ENCODE measurements at places on chromosomes 3 and 15.

DNA sequence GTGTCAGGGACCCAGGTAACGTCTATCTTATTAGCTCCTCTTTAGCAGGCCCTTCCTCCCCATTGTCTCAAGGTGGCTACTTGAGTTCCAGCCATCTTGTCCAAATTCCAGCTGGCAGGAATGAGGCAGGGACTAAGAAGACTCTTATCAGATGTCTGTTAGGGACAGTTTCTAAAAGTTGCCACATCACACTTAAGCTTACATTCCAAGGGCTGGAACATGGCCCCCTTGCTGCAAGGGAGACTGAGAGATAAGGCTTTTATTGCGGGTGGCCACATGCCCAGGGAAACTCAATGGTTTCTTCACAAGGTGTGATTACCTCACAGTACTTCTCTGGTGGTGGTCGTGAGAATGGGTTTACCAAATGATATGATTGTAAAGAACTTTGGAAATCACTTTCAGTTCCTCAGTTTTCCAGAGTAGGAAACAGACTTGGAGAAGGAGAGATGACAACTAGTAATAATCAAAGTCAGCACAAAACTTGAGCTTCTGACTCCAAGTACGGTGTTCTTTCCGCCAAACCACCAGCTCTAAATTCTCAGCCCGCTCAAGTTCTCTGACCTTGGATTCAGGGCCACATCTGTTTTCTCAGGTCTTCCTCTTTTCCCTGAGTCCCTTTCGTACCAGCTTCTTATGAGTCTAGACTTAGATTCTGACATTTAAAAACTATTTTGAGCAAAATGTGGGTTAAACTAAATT, 14.2 kb downstream of the PDIA5 start:
- DNase-seq, result no peak

GRCh38 chr3:1251282-1252060, 158.6 kb downstream of the CNTN6 start:
- no peak for DNase-seq

GRCh38 chr3:86046436-86047136, 944.4 kb downstream of the VGLL3 start:
- DNase-seq, result no peak

DNA sequence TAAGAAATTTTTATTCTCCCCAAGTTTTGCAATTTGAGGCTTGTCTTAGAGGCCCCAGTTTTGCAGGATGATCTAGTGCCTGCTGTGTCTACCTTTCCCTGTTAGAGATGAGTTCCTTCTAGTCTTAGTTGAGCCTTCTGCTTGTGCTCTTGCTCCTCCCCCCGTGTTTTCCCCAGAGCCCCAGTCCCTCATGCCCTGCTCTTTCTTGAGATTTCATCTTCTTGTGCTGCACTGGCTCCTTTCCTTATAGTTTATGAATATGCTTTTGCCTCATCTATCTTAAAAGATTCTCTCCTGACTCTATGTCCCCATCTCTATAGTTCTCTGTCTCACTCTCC, 4.7 kb downstream of the GAP43 start:
- no peak for DNase-seq

DNA sequence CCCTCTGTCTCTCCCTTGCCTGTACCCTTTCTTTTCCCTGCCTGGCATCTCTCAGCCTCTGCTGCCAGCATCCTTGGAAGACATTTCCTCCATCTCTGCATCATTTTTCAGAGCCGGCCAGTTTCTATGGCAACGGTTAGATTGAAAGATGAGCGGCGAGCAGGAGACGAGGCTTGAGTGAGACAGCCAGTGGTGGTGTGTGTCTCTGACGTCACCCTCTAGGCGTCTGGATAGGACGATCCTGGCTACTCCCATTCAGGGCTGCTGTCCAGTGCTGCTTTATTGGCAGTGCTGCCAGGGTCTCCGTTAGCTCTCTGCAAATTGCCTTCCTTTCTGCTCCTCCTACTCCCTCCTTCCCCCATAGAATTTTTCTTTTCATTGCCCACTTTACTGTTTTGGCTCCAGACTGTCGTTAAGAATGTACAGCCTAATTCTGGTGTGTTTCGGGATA, 57.9 kb downstream of the TRAK1 start:
- DNase-seq, result no peak

DNA sequence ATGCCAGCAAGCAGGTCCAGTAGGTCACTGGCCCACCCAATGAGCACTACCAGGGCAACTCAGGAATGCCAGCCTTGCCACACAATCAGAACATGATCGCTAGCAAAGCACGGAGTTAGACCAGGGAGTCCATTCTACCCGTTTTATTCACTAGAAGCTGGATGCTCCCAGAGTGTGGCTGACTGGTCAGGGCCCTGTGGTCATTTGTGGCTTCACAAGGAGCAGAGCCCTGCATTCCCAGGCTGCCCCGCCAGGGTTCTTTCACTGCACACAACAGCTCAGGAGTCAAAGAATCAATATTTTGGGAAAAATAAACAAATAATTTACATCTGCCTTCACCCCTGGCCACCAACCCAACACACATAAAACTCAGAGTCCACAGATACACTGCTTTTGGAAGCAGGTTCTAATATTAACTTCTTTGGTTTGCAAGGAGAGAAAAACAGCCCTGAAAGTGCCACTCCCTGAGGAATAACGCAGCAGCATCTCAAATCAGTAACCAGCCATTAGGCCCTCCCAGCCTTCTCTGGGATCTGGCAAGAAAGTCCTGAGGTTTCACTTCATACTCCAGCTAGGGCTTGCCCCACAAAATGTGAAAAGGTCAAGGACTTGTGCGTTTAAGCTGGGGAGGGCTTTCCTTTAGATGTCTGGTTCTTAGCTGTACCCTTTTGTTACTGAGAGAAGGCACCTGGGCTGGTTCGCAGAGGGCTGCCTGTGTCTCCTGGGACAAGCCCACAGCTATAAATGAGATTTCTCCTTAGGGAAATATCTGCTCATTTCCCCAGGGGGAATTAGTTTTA, 16.0 kb downstream of the SIAH2 start:
- no peak for DNase-seq

DNA sequence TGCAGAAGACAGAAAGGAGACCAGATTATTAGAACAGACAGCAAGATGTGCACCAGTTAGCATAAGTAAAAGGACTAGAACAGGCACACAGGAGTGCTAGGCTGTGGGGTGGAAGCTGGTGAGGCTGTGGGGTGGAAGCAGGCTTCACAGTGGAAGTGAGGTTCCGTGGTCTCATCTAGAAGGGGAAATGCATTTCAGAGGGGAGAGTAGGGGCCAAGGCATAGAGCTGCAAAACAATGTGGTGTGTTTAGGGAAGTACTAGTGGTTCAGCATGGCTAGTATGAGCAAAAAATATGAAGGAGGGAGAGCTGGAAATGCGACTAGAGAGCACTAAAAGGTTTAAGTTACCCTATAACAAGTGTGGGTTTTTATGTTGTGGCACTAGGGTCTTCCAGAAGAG, 6.5 kb downstream of the POPDC2 start:
- DNase-seq, result no peak

DNA sequence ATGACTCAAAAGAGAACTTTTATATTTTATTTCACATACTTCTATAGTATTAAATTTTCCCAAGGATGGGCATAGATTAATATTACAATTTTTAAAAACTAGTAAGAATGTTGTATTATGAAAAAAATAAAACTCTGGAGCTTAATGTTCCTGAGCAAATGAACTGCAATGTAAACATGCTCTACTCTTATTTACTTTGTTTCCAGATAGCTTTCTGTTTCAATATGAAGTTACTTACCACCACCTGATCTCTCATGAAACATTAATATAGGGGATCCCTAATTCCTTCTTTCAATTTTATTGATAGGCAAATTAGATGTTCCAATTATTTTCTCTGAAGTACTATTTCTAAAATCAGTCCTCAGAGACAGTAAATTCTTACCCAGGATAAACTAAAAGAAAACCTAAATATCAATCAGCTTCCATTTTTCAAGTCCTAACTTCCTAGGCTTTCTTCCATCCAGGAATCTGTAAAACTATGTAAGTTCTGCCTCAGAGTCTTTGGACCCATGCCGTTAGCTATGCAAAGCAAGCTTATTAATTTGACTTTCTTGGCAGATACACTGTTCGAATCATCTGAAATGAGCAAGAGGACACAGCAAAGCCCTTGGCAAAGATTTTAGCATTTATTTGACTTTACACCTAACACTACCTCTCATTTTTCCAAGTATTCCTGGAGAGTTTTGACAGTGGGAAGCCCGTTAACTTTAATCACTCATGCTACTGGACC, 93.2 kb downstream of the PLCH1 start:
- DNase-seq, result no peak

DNA sequence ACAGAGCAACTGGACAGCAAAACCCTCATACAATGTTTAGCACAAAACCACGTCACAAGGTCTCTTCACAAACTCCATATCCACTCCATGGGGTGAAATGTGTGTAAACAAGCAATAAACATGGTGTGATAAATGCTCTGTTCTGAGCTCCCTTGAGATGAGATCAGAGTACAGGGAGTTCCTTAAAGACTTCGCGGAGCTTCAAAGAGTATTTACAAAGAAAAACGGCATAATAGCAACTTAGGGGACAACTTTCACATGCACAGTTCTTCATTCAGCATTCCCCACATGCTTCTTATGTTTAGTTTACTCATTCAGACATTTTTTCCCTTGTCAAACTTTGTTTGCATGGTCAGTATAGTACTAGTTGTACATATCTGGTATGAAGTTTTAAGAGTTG, 52.5 kb upstream of the SUCLG2 start:
- DNase-seq, result no peak

- no peak for DNase-seq
These were observed 47.3 kb upstream of the BCL6 start for GRCh38 chr3:187792521-187792920.

GRCh38 chr3:195246581-195246995, 24.4 kb downstream of the XXYLT1 start:
- DNase-seq, result no peak

- no peak for DNase-seq
These were observed 121.8 kb downstream of the PDZRN3 start for GRCh38 chr3:73502609-73503583.

DNA sequence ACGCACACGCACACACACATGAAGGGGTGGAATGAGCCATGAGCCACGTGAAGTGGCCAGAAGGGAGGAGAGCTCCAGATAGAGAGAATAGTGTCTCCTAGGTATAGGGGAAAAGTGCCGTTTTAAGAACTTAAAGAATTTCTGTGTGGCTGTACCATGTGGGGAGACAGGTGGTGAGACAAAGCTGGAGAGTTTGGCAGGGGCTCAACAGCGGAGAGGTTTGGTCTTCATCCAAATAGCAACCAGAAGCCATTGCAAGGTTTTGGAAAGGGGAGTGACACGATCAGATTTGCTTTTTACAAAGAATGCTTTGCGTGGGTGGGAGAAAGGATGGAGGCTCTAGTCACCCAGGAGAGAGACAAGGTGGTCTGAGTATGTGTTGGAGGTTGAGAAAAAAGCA, 146.0 kb downstream of the IL20RB start:
- DNase-seq, result no peak

DNA sequence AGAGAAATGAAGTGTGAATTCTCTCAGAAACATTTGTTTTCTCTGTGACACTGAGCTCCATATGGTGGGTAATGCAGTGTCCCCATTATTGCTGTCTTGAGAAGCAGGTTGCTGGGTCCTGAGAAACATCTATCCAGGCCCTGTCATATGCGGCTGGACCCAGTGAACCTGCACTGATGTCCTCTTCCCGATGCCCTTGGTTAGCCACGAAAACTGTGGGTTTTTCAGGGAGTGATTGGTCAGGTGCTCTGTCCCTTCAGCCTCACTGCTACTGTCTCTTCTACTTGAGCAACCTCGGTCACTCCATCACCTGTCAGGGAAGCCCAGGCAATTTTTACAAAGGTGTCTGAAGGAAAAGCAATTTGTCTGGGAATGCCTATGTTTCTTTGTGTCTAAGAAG, 77.0 kb downstream of the SLC7A14 start:
- DNase-seq, result no peak

DNA sequence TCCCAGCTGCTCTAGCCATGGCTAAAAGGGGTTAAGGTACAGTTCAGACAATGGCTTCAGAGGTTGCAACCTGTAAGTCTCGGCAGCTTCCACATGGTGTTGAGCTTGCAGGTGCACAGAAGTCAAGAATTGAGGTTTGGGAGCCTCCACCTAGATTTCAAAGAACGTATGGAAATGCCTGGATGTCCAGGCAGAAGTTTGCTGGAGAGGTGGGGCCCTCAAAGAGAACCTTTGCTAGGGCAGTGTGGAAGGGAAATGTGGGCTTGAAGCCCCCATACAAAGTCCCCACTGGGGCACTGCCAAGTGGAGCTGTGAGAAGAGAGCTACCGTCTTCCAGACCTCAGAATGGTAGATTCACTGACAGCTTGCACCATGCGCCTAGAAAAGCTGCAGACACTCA, 73.7 kb downstream of the STT3B start:
- no peak for DNase-seq

GRCh38 chr3:28050885-28051284, 190.5 kb upstream of the CMC1 start:
- DNase-seq, result no peak

- no peak for DNase-seq
These were observed 130.9 kb upstream of the TNIK start for GRCh38 chr3:171591070-171591469.

GRCh38 chr3:43970351-43970750, 271.3 kb upstream of the TOPAZ1 start:
- no peak for DNase-seq

GRCh38 chr3:188230962-188231361, 77.0 kb downstream of the LPP start:
- DNase-seq, result no peak

- DNase-seq, result no peak
These were observed 165.1 kb downstream of the PPM1L start for GRCh38 chr3:160921020-160921635.

DNA sequence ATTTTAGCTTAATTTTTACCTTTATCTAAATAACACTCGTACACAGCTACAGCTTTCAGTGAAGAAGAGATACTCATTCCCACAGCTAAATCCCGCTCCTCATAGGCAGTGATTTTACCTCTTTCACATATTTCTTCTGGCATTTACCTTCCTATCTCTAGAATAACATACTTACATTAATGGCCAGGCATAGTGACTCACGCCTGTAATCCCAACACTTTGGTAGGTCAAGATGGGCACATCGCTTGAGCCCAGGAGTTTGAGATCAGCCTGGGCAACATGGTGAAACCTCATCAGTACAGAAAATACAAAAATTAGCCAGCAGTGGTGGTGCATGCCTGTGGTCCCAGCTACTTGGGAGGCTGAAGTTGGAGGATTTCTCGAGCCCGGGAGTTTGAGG, 80.2 kb downstream of the PPARG start:
- no peak for DNase-seq

All from stimulated activated CD8-positive, alpha-beta memory T cell treated with anti-CD3 and anti-CD28 coated beads, Interleukin-2, amount 100 ng/mL, for 1 hour (primary cell).